ENCODE measurements at places on chromosomes 6 and 20.

DNA sequence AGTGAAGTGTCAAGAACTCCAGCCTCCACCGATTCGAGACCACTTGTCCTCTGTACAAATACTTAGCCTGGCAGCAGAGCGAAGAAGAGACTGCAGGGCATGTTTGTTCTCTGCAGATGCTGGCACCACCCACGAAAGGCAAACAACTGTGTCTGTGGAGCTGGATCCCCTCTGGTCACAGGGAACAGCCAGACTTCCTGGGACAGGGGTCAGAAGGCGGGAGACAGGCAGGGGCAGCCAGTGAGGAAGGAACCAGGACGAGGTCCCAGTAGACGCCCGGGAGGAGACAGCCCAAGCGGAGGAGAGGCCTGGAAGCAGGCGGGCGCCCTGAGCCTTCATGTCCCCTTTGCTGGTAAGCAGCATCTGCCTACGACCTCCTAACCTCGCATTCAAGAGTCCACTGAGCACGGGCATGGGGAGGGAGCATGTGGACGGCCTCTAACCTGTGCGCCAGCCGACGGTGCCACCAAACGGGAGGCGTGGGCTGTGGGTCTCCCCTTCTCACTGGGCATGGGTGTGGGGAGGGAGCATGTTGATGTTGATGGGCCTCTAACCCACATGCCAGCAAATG, 265.5 kb downstream of the DLL1 start:
- no peak for DNase-seq

- DNase-seq, result no peak
Measured at GRCh38 chr6:5422321-5422915, 161.1 kb downstream of the FARS2 start.

DNA sequence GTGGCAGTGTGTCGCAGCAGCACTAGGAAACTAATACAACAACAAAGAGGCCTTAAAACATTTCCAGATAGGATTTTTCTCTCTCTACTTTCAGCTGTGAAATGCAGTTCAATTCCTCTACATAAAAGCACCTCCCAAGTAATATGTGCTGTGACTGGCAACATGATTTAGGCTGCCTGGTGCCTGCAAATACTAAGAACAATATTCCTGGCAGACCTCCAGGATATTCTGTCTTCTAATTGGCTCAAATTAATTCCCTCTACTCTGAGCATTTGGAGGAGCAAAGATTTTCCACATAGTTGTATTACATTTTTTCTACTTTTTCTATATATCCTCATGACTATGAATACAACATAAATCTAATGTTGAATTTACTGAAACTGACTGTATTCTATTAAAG, 33.2 kb downstream of the SCGN start:
- DNase-seq, result no peak

- DNase-seq, result no peak
Measured at GRCh38 chr6:71043902-71044301, 87.0 kb upstream of the B3GAT2 start.

DNA sequence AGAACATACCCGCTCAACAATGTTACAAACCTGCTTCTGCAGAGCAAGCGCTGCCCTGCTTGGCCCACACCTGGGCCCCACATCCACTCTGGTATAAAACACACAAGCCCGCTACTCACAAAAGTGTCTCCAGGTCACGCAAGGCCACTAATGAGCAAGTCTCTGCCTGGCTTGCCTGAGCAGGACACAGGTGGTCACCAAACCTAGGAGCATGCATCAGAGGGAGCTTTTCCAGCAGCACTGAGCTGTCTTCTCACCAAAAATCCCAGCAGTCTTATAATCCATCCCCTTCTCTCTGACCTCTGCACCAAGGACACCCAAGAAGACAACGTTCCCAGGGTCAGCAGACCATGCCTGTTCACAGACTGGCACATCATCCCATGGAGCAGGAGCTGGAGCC, 100.8 kb downstream of the DLL1 start:
- no peak for DNase-seq
